Activated gamma-delta T cell treated with Interleukin-2 at 50 U/mL for 16 hours (primary cell): ENCODE measurements at places on chromosomes 1 and 21.

GRCh38 chr1:12172042-12172851 is 5.5 kb downstream of the TNFRSF1B start:
- no peak for DNase-seq

DNA sequence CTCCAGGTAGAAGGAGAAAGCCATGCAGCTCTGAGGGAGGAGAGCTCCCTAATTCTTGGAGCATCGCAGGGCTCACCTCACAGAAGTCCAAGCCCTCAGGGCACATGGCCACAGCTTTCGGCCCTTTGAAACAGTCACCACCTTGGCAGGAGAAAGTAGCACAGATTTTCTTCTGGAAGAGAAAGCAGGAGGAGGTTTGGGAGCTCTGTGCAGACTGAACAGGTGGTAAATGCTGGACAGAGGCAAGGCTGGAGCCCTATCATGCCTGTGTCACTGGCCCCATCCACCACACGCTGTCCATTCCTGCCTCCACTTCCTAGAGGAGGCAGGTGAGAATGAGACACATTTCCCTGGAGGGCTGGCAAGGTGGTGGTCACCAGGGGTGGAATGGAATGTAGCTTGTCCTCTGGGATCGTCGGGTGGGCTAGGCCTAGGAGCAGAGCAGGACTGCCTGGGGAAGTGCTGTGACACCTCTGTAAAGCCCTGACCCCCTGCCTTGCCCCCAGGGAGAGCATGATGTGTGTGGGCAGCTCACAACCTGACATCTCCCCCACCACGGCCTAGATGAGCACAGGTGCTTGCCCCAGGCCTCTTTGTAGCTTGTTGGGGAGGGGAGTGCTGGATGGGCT is 2.8 kb upstream of the INPP5B start:
- DNase-seq = no peak

GRCh38 chr1:234322097-234322496 is 51.2 kb upstream of the COA6 start:
- DNase-seq = no peak

GRCh38 chr21:44499211-44499560 is 40.8 kb downstream of the KRTAP10-1 start:
- DNase-seq = no peak
